ENCODE measurements at places on chromosomes 7 and 10. TPM values are rescaled to one million over a fixed set of nuclear protein-coding genes. Genes with fewer than 3 reads are reported as not detected.

Gene STRIP2
- polyA plus RNA-seq: 0.98 TPM

Gene SORBS1
- 94.8 TPM for polyA plus RNA-seq

Gene IGFBP3
- 20.7 TPM for polyA plus RNA-seq

Gene TMEM229A
- polyA plus RNA-seq: 0.61 TPM

Gene HOXA5
- polyA plus RNA-seq: 7.5 TPM

GRCh38 chr10:131079314-131079713 is 232.2 kb downstream of the TCERG1L start:
- no peak overlapping the region for H3K27ac ChIP-seq
- H3K27me3 ChIP-seq: no peaks in the 10 kb centered on the region
- no peak for DNase-seq
- no peaks in the 10 kb centered on the region for H3K36me3 ChIP-seq
- H3K4me1 ChIP-seq: no peaks in the 10 kb centered on the region
- H3K4me3 ChIP-seq: no peak overlapping the region

DNA sequence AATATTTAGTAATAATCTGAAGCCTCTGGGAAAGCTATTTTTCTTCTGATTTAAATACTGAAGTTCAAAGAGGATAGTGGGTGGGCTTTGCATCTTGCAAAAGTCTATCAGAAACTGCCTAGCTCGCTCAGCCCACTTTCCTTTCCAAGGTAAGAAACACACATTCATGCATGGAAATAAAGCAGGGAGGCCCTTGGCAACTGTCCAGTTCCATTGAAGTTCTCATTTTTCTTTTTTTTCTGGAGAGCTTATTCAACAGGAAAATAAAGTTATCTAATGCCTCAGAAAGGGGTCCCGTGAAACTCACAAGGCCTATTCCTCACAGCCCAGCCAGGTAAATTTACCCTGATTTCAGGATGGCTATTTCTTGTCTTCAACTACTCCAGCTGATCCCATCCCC is 654.9 kb downstream of the KCNMA1 start:
- peaks cover 13% of the 10 kb centered on the region for H3K4me1 ChIP-seq
- no peaks in the 10 kb centered on the region for H3K27me3 ChIP-seq
- H3K27ac ChIP-seq: no peak overlapping the region
- no peak for DNase-seq
- H3K4me3 ChIP-seq: no peak overlapping the region

- H3K4me3 ChIP-seq: peak overlapping the region; percentile 67
- no peaks in the 10 kb centered on the region for H3K36me3 ChIP-seq
- H3K27ac ChIP-seq: peak overlapping the region; percentile 98
- H3K4me1 ChIP-seq: peaks cover 78% of the 10 kb centered on the region
- H3K27me3 ChIP-seq: no peaks in the 10 kb centered on the region
- peak; percentile 65 for DNase-seq
Measured at GRCh38 chr10:101062232-101063049, 652 bp downstream of the KAZALD1 start.

DNA sequence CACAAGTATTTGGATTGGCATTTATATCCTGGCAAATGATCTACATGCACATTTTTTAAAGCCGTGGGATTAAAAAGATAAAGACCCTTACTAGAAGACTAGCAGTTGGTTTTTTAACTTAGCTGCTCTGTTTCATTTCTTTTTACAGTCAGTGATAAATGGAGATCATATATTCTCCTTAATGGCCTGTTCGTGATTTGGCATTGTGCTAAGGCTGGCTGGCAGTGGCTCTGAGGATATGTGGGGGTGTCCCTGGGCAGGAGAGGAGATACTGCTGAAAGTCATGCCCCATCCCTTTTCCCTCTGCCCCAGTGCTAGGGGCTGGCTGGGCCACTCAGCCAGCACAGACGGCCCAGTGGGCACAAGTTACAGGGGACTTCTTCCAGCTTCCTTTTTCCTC is 341.7 kb downstream of the PRPF18 start:
- no peak overlapping the region for H3K27ac ChIP-seq
- H3K36me3 ChIP-seq: no peaks in the 10 kb centered on the region
- no peaks in the 10 kb centered on the region for H3K27me3 ChIP-seq
- H3K4me1 ChIP-seq: no peaks in the 10 kb centered on the region
- no peak overlapping the region for H3K4me3 ChIP-seq
- no peak for DNase-seq

GRCh38 chr10:124609698-124610097 is 134.5 kb downstream of the FAM53B start:
- H3K27me3 ChIP-seq: no peaks in the 10 kb centered on the region
- no peak for DNase-seq
- no peak overlapping the region for H3K27ac ChIP-seq
- H3K36me3 ChIP-seq: no peaks in the 10 kb centered on the region

DNA sequence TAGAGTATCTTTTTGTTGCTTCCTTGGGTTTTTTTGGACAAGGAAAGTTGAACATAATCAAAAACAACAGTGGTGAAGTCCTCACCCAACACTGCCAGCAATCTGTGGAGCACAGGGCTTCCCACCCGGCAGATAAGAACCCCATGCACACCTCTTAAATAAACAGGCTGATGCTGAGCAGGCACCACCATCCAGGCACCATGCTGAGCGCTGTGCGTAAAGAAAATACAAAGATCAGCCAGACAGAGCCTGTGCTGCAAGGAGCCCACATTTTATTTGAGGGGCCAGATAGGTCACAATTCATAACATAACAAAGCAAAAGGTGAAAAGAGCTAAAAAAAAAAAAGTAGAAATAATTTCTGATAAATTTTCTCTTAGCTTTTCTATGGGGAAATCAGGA is 231.2 kb downstream of the PTPRN2 start:
- H3K36me3 ChIP-seq: no peaks in the 10 kb centered on the region
- H3K27me3 ChIP-seq: no peaks in the 10 kb centered on the region
- H3K4me3 ChIP-seq: no peak overlapping the region
- no peaks in the 10 kb centered on the region for H3K4me1 ChIP-seq
- peak; percentile 39 for DNase-seq
- no peak overlapping the region for H3K27ac ChIP-seq

GRCh38 chr7:157568770-157569584 is 232.2 kb downstream of the DNAJB6 start:
- peaks cover 5% of the 10 kb centered on the region for H3K4me1 ChIP-seq
- H3K4me3 ChIP-seq: peak overlapping the region; percentile 51
- no peaks in the 10 kb centered on the region for H3K27me3 ChIP-seq
- peak; percentile 29 for DNase-seq
- no peaks in the 10 kb centered on the region for H3K36me3 ChIP-seq
- peak overlapping the region; percentile 65 for H3K27ac ChIP-seq

DNA sequence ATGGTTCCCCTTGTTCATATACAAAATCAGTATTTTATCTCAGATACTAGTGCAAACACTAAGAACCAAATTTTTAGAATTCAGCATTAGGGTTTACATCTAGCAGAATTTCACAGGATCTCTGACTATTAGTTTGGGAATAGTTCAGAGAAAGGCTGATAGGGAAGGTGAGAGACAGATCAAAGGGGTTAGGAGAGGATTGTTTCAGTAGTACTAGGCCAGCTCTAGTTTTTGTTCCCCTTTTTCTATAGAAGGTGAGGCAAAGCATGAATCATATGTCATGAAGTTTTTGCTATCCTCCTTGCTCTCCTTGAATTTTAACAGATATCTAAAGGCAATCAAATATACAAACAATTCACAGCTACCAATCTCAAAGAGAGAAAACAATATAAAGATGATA is 26.1 kb upstream of the CTNNA3 start:
- H3K4me1 ChIP-seq: no peaks in the 10 kb centered on the region
- no peak overlapping the region for H3K27ac ChIP-seq
- DNase-seq: no peak
- no peak overlapping the region for H3K4me3 ChIP-seq
- no peaks in the 10 kb centered on the region for H3K27me3 ChIP-seq

GRCh38 chr10:30433730-30434272 is at the start of gene MAP3K8:
TSS of gene MAP3K8 (plus strand) at chr10:30434184. CDS start at chr10:30438939, 4,755 bp downstream.
- peak within 1 kb of the TSS; percentile 96 for H3K27ac ChIP-seq
- H3K27me3 ChIP-seq: no peaks in the 10 kb centered on the region
- DNase-seq: peak; percentile 97

DNA sequence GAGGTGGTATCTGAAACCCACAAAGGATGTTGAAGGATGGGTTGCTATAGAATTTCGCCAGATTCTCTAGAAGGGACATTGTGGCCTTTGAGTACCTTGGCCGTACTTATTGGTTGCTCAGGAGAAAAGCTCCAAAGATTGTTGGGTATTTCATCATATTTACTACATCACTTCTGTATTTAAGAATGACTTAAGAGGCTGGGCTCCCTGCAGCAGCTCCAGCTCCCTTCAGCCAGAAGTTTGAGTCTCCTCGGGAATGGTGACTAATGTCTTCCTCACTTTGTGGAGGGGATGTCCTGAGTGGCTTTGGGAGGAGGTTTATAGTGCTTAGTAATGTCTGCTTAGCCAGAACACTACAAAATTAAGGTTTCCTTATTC is 18.1 kb downstream of the MINDY4 start:
- H3K36me3 ChIP-seq: peaks cover 4% of the 10 kb centered on the region
- no peak overlapping the region for H3K27ac ChIP-seq
- H3K27me3 ChIP-seq: no peaks in the 10 kb centered on the region
- H3K4me1 ChIP-seq: peaks cover 4% of the 10 kb centered on the region
- H3K4me3 ChIP-seq: no peak overlapping the region

- DNase-seq: no peak
- H3K4me3 ChIP-seq: no peak overlapping the region
- H3K27me3 ChIP-seq: no peaks in the 10 kb centered on the region
- no peaks in the 10 kb centered on the region for H3K4me1 ChIP-seq
- no peak overlapping the region for H3K27ac ChIP-seq
- peaks cover 100% of the 10 kb centered on the region for H3K36me3 ChIP-seq
Measured at GRCh38 chr7:139602143-139602722, 78.7 kb downstream of the CLEC2L start.

GRCh38 chr10:62268399-62269114 is at the start of gene RTKN2:
TSS of gene RTKN2 (minus strand) at chr10:62268844. CDS start at chr10:62268610, 234 bp downstream.
- H3K27me3 ChIP-seq: peaks cover 10% of the 10 kb centered on the region
- peak within 1 kb of the TSS; percentile 11 for H3K27ac ChIP-seq
- peaks cover 16% of the 10 kb centered on the region for H3K4me1 ChIP-seq
- H3K36me3 ChIP-seq: no peaks in the 10 kb centered on the region
- peak within 1 kb of the TSS; percentile 70 for H3K4me3 ChIP-seq

Measured in stomach (tissue), 19 donors.